GM13977 (cell line): ENCODE measurements at places on chromosomes 12 and 14.

DNA sequence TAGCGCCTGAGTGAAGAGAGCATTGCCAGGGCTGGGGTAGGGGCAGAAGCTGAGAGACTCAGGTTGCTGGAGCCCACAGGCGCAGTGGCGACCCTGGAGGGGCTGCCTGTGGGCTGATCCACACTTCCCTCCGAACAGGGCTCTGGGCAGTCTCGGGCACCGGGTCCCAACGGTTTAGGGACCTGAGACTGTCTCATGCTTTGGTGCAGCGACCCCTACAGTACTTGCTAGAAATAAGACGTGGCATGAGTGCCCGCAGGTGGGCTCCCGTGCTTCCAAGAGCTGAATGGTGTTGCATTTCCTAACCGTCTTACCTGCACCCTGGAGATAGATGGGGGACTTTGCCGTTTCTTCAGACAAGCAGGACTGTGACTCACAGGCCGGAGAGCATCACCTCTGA, 57.4 kb downstream of the AACS start:
- no peak for DNase-seq

DNA sequence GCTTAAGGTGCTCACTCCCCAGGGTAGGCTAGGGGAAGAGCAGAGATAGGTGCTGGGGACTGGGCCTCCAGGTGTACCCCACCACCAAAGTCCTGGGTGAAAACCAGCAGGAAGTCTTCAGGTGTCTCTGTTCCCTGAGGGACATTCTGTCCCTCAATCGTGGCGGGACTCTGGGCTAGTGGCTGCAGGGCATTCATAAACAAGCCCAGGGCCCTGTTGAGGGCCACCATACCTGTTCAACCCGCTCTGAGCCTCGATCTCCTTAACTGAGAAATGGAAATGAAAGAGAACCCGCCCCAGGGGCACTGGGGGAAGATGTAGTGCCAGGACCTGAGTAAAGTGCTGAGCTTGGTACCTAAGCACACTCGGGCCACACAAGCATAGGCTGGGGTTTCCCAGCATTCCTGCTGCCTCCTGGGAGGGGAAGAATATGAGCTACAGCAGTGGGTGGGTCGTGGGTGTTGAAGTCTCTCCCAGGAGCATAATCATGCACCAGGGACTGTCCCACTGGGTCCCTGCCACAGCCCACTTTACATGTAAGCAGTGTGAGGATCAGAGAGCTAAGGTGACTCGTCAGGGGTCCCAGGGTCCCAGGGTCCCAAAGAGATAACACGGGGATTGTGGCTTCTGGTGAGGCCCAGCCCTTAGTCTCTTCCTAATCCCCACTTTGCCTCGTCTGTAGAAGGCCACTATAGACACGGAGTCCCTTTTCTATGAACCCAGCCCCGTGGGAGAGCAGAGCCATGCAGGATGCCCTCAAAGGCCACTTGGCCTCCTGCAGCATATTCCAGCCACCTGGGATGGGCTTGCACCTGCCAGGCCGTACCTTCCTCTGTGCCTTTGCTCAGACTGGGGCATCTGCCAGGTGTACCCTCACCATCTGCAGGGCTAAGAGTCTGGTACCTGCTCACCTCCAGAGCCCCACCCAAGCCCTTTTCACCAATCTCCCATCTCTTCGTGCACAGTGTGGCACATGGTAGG, 14.4 kb downstream of the FAM222A start:
- no peak for DNase-seq

GRCh38 chr14:100449225-100449987, 126.3 kb downstream of the SLC25A47 start:
- no peak for DNase-seq

DNA sequence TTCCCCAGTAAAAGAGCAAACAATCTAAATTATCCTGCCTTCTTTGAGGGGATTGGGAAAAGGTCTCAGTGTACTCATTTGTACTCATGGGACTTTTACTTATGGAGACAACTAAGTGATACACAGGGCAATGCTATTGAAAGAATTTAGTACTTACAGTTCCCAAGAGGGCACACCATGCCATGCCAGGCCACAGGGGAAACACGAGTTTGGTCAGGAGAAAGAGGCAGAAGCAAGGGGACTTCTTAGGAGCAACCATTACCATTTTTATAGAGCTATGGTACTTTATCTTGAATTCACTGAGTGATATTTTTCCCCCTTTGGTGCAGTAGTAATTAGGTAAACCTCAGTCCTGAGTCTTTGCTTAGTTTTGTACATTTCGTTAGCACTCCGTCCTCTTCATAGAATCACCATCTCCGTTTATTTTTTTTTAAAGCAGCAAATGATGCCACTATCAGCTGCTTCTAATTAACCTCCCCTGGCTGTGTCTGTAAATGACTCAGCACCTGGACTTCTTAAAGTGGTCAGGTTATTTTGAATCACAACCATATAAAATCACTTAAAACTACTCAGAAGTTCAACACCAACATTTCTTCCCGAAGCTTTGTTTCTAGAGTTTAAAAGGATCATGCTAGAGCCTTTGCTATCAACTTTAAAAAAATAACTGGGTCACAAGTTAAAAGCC, 5.9 kb upstream of the WASHC3 start:
- no peak for DNase-seq

- peak; percentile 77 for DNase-seq
Observed at GRCh38 chr14:95683793-95684192, 2.4 kb upstream of the TCL1B start.

DNA sequence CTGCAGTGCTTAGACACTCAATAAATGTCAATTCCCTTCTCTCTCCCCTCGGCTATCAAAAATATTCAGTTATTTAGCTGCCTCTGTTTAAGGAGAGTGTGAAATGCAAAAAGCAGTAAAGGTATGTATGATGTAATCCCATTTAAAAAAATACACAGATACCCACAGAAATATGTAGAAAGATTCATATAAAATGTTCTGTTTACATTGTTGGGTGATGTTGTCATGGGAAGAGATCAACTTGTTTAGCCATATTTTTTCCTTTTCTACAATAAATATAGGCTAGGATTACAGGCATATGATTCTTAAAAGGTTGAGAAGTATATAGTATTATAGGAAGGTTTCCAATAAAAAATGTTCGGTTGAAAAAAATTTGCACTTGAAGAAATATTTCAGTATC, 7.8 kb downstream of the PPP2R3C start:
- no peak for DNase-seq

DNA sequence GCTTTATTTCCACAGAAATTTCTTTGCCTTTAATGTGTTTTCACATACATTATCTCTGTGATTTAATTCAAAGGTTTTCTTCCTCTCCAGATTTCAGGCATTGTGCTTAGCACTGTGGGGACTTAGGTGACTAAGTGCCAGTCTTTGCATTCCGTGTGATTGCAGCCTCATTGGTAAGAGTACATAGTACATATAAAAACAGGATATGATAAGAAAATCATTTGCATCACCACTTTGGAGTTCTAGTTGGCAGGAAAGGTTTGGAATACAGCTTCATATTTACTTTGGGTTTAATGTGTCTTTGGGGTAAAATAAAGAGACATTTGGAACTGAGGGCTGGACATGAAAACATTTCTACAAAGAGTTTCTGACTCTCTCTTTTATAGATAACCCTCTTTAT, 37.8 kb upstream of the C12orf75 start:
- DNase-seq: no peak

- no peak for DNase-seq
Observed at GRCh38 chr14:90562652-90563051, 165.8 kb downstream of the CALM1 start.

- no peak for DNase-seq
Observed at GRCh38 chr12:120983759-120984158, 5.4 kb downstream of the HNF1A start.

- DNase-seq: peak; percentile 37
Observed at GRCh38 chr12:51864833-51865670, 16.5 kb upstream of the FIGNL2 start.
